ENCODE measurements at places on chromosomes 16 and 17.

DNA sequence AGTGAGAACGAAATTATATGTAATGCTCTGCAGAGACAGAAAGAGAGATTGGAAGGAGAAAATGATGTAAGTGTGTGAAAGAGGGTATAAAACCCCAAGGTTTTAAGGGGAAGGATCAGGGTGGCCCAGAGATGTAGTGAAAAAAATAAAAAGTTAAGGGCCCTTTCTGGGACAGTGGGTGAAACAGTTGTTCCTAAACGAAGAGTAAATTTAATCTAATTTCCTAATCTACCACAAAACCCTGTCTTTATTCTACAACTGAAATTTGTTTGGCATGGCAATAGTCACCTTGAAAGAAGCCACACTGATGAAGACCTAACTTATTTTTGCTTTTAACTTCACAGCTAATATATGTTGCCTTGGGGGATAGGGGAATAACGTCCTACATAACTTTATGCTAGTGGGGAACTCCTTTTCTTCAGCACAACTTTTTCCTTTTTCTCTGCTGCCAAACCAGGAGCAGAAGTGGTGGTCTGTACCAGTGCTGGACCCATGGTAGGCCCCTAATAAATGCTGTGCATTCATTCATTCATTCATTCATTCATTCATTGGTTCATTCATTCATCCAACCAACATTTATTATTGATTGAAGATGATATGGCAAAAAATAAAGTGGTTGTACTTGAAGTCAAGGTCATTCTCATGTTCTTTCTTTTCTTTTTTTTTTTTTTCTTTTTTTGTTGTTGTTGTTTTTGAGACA, 25.4 kb downstream of the CALCOCO2 start:
- no peak for DNase-seq

- no peak for DNase-seq
These were observed 22.9 kb upstream of the C1QL1 start for GRCh38 chr17:44990994-44991393.

- DNase-seq: no peak
These were observed 121.7 kb upstream of the NLRP1 start for GRCh38 chr17:5705876-5706576.

- no peak for DNase-seq
These were observed 1.4 kb upstream of the RAC3 start for GRCh38 chr17:82029990-82030469.

DNA sequence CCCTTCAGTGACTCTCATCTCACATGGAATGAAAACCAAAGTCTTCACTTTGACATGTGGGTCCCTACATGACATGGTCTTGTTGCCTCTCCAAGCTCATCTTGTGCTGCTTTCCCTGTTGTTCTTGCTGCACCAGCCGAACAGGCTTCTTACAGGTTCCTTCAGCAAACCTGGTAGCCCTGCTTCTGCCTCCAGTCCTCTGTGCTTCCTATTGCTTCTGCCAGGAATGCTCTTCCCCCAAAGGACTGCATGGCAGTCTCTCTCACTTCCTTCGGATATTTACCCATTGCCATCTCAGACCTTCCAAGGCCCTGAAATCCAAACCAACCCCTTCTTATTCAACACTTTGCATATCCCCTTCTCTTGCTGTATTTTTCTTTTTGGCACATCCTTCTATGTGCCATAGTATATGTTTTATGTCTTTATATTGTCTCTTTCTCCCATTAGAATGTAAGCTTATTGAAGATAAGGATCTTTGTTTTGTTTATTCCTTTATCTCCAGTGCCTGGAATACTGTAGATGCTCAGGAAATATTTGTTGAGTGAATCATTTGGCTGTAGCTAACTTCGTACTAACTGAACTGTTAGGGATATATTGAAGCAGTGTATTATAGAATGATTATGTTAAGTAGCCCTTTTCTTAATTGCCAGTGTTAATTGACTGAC, 57.9 kb upstream of the SLC12A3 start:
- DNase-seq: no peak

DNA sequence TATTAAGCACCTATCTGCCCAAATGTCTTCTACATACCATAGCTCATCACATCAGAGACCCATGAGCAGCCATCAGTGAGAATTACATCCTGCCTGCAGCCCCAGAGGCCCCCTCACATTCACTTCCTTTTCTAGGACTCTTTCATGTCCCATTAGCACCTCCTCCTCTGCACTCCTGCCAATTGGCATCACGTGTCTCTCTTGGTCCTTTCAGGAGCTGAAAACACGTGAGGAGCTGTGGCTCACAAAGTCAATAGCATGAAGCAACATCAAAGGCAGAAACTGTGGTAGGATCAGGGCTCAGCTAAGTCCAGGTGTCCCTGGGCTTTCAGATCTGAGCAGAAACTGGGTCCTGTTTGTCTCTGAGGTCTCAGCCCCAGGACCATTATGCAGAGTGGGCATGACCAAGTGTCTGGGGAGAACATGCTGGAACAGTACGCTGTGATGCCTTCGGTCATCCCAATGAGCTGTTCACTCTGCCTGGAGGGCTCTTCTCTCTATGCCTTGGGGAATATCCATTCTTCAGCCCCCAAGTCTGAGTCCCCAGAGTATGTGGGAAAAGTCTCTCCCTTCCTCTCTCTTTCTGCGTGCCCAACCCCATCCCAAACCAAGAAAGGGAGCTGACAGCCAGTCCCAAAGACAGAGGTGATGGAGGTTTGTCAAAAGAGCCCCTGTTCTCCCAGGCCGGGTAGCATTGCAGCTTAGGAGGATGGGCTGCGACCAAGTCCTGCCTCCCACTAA, 457.0 kb upstream of the CDH5 start:
- DNase-seq: no peak

DNA sequence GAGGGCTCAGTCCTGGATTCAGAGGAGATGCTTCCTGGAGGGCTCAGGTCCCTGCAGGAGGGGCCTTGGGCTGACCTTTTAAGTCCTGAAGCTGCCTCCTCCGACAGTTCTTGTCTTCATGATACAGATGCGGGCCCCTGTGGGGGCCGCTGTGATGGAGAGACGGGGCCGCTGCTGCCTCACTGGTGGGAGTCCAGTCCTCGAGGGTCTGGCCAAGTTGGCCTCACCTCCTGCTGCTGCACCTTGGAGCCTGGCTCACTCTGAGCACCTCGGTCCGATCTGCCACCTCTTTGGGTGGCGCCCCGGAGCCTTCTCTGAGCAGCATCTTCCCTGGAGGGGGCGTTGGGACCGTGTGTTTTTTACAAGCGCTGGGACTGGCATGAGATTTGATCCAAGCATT, 79.1 kb downstream of the KLHDC4 start:
- no peak for DNase-seq

DNA sequence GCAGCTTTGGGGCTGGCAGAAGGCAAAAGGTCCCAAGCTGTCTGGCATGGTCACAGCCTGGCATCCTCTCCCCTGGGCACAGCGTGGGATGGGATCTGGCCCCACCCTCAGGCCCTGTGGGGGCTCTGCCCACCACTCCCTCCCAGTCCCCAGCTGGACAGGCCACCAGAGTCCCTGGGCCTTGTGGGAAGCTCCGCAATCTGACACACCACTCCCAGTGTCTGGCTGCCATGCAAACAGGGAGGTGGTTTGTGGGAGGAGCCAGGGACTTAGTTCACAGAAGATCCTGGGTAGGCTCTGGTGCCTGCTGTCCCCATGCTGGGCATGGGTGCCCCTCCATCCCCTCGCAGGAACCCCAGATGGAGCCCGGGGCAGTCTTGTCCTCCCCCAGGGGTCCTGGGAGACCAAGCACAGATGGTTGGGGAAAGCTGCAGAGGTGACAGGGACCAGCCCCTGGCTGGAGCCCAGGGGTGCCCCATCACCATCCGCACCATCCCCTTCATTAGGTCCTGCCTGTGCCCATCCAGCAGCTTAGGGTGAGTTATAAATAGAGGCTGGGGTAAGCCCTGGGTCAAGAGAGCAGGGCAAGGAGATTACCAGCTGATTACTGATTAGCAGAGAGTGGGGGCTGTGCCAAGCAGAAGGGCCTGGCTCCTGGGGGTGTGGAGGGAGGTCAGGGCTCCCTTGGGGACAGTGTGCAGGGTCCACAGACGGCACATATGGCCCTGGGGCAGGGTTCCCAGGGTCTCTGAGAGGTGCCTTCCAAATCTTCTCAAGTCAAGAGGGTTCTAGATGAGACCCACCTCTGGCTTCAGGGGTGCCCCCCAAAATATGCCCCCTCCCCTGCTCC, 6.2 kb downstream of the FSCN2 start:
- no peak for DNase-seq

DNA sequence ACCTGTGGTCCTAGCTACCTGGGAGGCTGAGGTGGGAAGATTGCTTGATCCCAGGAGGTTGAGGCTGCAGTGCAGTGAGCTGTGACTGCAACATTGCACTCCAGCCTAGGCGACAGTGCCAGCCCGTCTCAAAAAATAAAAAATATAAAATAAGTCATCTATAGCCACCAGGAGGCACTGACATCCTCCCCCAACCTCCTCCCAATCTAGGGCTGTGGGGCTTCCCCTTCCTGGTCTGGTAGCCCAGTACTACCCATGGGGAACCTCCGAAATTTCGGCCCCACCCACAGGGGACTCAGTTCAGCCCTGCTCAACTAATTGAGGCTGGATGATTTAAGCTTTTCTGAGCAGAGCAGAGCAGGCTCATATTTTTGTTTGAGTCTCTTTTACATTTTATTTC, 3.2 kb downstream of the ZSCAN10 start:
- DNase-seq: no peak

GRCh38 chr17:14946481-14946880, 318.6 kb downstream of the PMP22 start:
- DNase-seq: no peak

GRCh38 chr17:69761767-69762321, 313.2 kb upstream of the KCNJ16 start:
- DNase-seq: no peak

GRCh38 chr16:66918803-66919568, at the start of gene CDH16:
TSS of gene CDH16 (minus strand) at chr16:66918885. CDS start at chr16:66918065, 820 bp downstream.
- DNase-seq: no peak

GRCh38 chr17:66481271-66481670, 178.9 kb downstream of the PRKCA start:
- no peak for DNase-seq

- no peak for DNase-seq
These were observed 610 bp downstream of the PIK3R5 start for GRCh38 chr17:8964801-8965393.
